ENCODE measurements at places on chromosomes 4 and X.

DNA sequence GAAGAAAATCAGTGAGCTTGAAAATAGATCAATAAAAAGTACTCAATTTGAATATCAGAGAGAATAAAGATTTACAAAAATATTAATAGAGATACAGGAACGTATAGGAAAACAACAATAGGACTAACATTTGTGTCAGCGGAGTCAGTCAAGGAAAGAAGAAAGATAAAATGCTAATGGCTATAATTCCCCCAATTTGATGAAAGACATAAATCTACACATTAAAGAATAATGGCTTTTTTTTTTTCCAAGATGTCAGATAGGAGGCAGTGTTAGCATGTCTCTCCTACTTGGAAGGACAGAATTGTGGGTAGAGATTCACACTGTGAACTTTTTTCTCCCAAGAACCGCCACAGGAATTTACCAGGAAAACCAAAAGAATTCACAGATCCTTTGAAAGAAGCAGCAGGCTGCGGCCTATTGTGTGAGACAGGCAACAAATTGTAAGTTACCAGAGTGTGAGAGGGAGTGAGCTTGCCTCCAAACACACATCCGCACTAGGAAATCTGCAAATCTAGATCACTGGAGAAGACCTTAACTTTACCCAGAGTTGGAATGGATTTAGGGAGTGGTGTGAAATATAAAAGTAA, 249.9 kb downstream of the PRDM5 start:
- DNase-seq, result no peak

GRCh38 chr4:142130666-142131065, 494.3 kb downstream of the IL15 start:
- DNase-seq, result no peak

GRCh38 chr4:169010125-169011023, at the start of gene CBR4:
CBR4 (minus strand) TSS chr4:169010255; CDS start chr4:169010089, 166 bp downstream.
- DNase-seq, result peak; percentile 96

- DNase-seq, result no peak
Observed at GRCh38 chr4:99438405-99438780, 3.3 kb upstream of the ADH7 start.

DNA sequence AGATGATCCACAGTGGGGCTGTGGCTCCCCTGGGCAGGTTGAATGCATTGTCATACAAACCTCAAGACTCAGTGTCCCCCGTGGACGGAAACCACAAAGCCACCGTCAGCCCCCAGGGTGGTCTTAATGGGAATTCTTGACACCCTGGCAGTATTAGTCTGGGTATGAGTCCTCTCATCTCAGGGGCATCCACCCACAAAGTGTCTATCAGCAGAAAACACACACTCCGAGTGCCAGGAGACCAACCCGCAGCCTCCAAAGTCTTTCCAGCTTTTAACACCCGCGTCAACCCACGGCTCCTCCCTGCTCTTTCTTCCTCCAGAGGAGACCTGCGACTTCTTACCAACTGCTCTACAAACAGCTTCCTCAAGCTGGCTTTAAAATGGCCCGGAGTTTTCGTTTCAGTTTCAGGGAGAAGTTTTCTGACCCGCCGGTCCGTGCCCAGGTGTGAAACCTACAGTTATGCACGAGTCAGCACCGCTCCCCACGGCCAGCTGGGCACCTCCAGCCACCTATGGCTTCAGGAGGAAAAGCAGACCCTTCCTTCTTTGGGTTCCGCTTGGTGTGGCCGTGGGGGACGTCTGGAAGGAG, 14.4 kb upstream of the ASMTL start:
- DNase-seq, result peak; percentile 40

- DNase-seq, result no peak
Observed at GRCh38 chr4:3328814-3329663, 36.2 kb downstream of the RGS12 start.

Measured in activated naive CD4-positive, alpha-beta T cell treated with Interleukin-2 at 50 U/mL for 16 hours (primary cell).